Hematopoietic multipotent progenitor cell (in vitro differentiated cells): ENCODE measurements at places on chromosomes 5 and 9.
A peak's percentile ranks its signal among the peaks of the same experiment; 100 is the strongest.

- no peak for DNase-seq
Observed at GRCh38 chr9:73515216-73515615, 363.6 kb downstream of the ANXA1 start.

- DNase-seq = no peak
Observed at GRCh38 chr5:153043886-153044285, 446.6 kb upstream of the GRIA1 start.

DNA sequence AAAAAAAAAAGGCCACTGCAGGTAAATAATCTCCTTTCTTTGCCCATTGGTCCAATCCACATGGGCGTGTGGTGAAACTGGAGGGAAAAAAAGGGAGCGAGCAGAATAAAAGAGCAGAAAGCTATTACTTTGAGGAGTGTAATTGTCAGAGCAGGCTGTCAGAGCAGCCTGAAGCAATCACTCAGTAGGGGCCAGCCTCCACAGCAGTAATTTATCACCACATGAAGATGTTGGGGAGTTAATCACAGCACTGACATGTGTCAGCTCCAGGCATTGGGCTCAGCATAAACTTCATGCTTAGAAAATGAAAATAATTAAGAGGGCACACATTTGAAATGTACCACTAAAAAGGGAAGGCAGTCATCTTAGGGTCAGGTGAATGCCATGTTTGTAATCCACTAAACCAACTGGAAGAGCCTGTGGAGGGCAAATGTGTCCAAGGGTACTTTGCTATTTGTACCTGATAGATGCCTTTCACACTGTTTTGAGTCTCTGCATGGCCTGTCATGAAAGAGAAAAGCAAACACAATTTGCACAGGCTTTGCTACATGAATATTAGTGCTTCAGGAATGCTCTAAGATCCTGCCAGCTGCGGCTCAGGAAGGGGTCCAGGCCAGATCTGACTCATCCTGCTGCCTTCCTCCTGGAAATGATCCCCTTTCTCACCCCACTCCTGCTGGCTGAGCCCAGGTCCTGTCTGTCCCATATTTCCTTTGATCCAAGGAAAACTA is 2.9 kb upstream of the PTGER4 start:
- DNase-seq = no peak

DNA sequence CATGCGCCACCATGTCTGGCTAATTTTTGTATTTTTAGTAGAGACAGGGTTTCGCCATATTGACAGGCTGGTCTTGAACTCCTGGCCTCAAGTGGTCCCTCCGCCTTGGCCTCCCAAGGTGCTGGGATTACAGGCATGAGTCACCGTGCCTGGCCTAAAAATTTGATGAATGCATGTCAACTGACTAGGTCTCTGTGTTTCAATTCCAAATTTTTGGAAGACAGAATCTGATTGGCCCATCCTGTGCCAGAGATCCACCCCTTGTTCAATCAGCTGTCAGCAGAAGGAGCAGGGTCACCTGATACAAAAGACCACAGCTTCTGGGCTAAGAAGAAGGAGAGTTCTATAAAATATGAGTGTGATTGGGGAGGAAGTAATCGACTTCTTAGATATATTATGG is 43.5 kb upstream of the COL15A1 start:
- no peak for DNase-seq

DNA sequence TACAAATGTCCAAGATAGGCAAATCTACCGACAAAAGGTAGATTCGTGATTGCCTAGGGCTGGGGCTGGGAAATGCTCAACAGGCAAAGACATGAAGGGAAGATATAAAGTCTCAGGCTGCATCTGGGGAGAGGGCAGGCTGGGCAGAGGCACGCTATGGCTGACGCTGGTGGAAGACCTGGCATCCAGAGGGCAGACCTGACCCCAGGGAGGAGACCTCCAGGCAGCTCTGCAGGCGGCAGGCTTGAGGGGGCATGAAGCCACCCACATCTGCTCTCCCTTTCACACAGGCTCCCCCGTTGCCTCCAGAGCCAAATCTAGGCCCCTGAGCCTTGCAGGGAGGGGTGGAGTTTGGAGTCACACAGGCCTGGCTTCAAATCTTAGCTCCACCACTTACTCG is 145.5 kb downstream of the PAX5 start:
- no peak for DNase-seq

- no peak for DNase-seq
Observed at GRCh38 chr5:74206579-74207550, 433.7 kb downstream of the ENC1 start.

DNA sequence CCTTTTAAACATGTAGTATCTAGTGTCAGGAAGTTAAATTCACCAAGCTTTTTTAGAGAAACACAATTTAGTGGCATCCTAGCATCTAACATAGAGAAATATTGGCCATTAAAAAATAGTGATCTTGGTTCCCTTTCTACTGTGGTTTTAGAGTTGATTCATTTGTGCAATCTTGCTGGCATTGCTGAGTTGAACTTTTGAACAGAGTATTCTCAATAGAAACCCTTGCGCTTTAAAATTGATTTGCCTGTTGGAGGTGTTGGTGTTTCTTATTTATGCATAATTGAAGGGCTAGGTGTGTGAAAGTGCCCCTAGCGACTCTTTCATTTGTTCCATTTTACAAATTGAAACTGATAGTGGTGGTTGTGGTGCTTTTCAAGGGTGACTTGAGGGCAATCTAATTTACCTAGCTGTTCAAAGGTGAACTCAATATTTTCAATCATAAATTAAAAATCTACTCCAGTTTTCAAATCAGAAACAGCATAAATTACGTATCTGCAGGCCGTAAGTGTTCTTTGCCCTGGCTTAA is 73.0 kb upstream of the MPDZ start:
- no peak for DNase-seq

DNA sequence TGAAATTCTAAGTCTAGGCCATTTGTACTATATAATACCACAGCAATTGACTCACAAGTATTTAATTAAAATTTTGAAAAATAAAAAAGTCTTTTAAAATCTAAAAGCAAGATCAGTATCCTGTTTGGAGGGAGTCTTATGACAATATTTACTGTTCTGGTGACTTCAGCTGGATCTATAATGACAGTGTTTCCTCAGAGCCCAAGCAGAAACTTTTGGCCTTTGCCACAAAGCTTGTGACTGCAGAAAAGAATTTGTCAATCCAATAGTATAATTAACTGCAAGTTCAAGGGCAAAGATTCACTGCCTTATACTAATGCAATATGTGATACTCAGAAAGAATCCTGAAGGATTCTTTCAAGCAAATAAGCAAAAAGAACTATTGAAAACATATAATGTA is 49.6 kb upstream of the RAPGEF6 start:
- DNase-seq = no peak

- no peak for DNase-seq
Observed at GRCh38 chr5:136621743-136622142, 256.4 kb upstream of the TRPC7 start.

GRCh38 chr5:58635416-58635815 is 52.5 kb downstream of the RAB3C start:
- DNase-seq = no peak

GRCh38 chr5:1246711-1247431 is 21.7 kb downstream of the SLC6A18 start:
- peak; percentile 20 for DNase-seq

- no peak for DNase-seq
Observed at GRCh38 chr5:147190331-147190730, 44.5 kb upstream of the STK32A start.

DNA sequence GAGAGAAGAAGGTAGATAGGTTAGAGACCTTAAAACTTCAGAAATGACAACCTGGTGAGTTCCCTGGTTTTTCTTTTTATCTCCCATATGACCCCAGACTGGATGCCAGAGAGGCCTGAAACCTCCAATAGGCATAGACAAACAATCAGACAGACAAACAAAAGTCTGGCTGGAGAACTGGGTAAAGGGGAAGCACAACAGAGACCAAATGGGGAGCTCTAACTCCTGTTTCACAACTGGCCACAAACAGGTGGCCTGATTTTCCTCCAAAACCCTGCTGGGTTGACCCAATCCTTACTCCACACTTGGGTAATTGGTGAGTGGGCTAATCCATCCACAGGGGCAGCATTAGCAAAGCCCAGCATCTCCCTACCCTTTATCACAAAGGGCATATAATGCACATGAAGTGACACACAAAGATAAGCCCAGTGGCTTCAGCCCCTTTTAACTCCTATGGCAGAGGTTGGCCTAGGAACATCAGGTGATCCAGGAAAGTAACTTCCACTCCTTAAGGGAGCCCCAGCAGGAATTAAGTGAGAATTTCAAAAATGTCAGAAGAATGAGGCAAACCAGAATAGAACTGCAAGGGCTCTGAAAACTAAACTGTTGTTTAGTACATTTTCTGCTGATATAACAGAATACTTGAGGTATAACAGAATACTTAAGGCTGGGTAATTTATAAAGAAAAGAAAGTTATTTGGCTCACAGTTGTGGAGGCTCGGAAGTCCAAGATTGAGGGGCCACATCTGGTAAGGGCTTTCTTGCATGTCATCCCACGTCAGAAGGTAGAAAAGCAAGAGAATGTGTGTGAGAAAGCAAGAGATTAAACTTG is 60.9 kb upstream of the ROR2 start:
- DNase-seq = no peak

DNA sequence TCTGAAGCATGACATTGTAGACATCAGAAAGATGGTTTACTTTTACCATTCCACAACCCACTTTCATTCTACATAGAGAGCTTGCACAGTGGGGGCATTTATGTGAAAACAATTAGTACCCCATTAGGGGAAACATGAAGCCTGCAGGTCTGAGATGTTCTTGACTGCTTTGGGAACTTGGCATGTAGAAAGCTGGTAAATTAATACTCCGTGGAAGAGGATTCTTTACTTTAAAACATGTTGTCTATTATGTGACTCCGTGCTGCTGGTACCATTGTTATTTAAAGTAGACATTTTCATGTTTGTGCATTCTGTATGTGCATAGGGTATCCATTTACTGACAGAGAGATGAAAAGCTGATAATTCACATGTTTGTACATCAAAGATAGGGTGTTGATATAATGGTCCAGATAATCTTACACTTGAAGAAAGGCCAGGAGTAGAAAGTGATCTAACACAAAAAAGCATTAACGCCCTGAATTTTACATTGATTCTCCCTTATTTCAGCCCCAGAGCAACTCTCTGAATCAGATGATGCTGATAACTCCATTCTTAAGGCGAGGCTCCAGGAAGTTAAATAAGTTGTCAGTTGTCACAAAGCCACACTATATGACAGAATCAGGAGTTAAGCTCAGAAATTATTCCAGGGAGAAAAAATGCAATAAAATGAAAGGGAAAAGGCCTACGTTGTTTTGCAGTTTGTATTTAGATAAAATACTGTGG is 50.1 kb upstream of the CD180 start:
- DNase-seq = no peak

GRCh38 chr5:92504346-92504745 is 1076.7 kb downstream of the NR2F1-AS1 start:
- DNase-seq = no peak

GRCh38 chr9:3846573-3846972 is 320.8 kb upstream of the RFX3 start:
- DNase-seq = no peak

DNA sequence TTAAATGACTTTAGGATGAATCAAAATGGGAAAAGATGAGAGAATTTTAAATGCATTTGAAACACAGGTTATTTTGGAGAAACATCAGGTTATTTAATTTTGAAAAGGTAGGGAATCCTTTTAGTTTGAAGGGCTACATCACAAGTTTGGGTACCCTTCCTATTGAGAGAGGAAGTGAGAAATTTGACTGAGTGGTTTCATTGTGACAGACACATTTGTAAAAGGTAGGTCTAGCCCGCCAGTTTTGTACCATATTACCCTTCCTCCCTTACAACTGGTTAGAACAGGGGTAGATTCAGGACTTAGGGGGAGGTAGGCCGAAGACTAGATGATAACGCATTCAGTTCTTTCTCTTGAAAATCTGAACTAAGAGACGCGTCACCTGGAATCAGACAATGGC is 464.2 kb downstream of the EBF1 start:
- DNase-seq = no peak

DNA sequence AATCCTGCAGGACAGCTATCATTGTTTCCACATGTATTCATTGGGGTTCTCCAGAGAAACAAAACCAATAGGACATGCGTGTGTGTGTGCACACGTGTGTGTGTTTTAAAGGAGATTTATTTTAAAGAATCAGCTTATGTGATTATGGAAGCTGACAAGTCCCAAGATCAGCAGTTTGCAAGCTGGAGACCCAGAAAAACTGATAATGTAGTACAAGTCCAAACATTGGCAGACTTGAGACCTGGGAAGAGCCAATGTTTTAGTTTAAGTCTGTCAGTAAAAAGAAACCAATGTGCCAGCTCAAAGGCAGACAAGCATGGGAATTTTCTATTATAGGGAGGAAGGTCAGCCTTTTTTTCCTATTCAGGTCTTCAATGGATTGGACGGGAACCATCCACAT is 35.3 kb downstream of the ADRB2 start:
- DNase-seq = no peak

DNA sequence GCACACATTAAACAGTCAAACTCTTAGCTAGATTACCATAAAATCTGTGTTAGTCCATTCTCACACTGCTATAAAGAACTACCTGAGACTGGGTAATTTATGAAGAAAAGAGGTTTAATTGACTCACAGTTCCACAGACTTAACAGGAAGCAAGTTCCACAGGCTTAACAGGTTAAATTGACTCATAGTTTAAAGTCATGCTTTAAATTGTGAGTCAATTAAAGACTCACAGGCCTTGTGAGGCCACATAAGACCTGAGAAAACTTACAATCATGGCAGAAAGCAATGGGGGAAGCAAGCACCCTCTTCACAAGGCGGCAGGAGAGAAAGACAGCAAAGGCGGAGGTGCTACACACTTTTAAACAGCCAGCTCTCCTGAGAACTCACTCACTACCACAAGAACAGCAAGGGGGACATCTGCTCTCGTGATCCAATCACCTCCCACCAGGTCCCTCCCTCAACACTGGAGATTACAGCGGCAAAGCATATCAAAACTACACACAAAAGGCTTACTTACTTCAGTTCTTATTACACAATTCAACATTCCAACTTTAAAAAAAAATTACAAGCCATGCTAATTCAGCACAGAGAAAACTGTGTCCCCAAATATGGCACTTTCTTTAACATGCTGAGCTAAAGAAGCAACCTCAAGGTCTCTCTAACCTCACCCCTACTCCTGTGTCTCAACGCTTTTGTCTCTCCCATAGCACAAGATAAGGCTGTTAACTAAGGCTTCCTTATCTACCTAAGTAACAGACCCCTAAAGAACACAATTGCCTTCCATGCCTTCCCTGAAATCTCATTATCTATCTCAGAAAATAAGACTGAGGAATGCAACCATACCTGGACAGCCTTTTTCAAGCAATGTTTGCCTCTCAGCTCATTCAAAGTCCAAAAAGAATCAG is 805.1 kb downstream of the NR2F1-AS1 start:
- DNase-seq = no peak

- no peak for DNase-seq
Observed at GRCh38 chr5:67015541-67016191, 180.9 kb downstream of the CD180 start.

- DNase-seq = no peak
Observed at GRCh38 chr9:5315187-5315923, 10.8 kb upstream of the RLN2 start.

- DNase-seq = peak; percentile 58
Observed at GRCh38 chr5:77630114-77630680, 8.3 kb downstream of the OTP start.
